Activated CD8-positive, alpha-beta memory T cell treated with anti-CD3 and anti-CD28 coated beads for 4 hours (primary cell): ENCODE measurements at places on chromosomes 1 and 21.

GRCh38 chr1:65319141-65319540, 9.8 kb downstream of the DNAJC6 start:
- no peak for DNase-seq

GRCh38 chr1:11873395-11874257, 14.9 kb upstream of the NPPB start:
- DNase-seq, result no peak

DNA sequence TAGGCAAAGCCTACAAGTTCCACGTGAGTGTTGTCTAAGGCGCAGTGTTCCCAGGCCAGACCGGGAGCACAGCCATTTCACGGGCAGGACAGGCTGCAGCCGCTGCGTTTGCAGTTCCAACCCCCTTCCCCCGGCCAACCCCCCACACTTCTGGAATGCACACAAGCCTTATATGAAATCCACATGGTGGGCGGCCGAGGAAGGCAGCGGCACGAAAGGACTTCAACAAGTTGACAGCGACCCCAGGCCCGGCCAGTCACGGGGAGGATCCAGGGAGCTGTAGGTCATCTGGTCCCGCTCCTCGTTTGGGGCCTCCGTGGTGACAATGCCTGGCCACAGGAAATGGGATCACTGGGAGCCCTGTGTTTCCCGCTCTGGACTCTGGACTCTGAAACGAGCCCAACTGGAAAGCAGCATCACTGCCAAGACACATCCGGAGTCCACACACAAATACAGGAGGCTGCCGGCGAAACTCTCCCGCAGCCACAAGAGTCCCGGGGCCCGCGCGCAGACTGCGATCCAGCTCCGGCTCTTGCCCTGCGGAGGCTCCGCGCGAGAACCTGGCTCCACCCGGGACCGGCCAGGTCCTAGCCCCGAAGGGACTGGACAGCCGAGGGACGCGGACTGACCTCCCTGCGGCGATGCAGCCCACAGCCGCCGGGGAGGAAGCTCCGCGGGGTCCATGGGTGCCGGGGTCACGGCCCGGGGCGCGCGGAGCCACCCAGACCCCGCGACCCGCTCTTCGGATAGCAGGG, 794 bp downstream of the NID1 start:
- DNase-seq, result no peak

- DNase-seq, result no peak
Observed at GRCh38 chr1:42962641-42963377, 4.1 kb upstream of the SLC2A1 start.

DNA sequence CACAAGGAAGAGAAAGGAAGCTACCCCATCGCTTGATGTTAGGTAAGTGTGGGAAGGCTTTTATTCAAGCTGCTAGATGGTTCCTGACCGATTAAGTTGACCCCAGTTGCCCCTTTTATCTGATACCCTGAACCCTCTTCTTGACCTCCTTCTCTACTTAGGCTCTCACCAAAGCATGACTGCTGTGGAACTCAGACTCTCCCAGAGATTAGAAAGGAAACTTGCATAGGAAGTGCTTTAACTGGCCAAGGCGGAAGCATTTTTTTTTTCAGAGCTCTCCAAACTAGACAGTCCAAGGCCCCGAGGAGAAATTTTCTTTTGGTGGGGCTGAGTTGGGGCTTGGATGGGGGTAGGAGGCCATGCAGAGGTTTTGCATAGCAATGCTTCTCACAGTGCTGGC, 101.3 kb upstream of the USP24 start:
- no peak for DNase-seq

- no peak for DNase-seq
Observed at GRCh38 chr1:50836117-50836516, 124.0 kb downstream of the FAF1 start.

DNA sequence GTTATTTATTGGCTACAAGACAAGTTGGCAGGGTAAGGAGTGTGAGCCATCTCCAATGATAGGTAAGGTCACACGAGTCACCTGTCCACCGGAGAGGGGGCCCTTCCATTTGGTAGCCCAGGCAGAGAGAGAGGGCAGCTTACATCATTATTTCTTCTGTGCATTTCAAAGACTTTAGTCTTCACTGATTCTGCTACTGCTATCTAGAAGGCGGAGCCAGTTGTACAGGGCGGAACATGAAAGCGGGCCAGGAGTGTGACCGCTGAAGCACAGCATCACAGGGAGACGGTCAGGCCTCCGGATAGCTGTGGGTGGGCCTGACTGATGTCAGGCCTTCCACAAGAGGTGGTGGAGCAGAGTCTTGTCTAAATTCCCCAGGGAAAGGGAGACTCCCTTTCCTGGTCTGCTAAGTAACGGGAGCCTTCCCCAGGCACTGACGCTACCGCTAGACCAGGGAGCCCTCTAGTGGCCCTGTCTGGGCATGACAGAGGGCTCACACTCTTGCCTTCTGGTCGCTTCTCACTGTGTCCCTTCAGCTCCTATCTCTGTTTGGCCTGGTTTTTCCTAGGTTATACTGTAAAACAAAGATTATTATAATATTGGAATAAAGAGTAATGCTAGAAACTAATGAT, 36.7 kb downstream of the ZNF695 start:
- no peak for DNase-seq

GRCh38 chr1:219460896-219461815, 151.7 kb downstream of the ZC3H11B start:
- DNase-seq, result no peak

DNA sequence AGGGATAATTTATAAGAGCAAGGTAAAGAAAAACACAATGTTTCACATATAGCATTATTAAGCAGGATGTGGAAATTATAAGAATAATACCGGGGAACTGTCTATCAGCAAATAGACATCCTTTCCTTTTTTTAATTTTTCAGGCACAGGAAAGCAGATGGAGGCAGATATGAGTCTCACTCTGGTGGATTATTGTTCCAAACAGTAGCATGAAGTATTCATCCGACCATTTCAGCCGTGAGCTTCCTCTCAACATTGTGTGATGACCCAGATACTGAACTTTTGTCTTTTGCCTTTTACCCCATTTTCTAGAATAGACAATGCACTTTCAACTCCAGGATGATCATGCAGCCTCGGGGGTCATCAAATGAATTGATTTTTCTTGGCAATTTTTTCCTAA, 599.8 kb downstream of the ADGRL2 start:
- DNase-seq, result no peak

- DNase-seq, result no peak
Observed at GRCh38 chr1:173954179-173954578, 37.1 kb upstream of the SERPINC1 start.

- no peak for DNase-seq
Observed at GRCh38 chr21:17554679-17555465, 42.0 kb downstream of the CXADR start.

- no peak for DNase-seq
Observed at GRCh38 chr21:36926989-36927718, 39.3 kb downstream of the HLCS start.

DNA sequence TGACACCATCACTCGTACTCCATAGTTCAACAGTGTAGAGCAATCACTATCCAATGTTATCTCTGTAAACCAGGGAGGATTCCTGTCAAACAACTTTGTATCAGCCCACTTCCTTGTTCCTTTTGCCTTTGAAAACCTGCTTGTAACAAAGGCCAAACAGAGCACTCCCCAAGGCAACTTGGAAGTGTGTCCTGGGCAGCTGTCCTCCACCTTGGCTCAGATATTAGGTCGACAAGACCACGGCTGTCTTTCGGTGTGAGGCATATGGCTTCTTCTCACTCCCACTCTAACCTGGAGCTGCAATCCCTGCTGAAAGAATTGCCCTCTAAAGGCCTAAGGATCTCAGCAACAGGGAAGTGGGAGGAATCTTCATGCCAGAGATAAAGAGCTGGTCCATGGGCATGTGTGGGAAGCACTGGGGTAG, 66.7 kb downstream of the ITPKB start:
- no peak for DNase-seq

DNA sequence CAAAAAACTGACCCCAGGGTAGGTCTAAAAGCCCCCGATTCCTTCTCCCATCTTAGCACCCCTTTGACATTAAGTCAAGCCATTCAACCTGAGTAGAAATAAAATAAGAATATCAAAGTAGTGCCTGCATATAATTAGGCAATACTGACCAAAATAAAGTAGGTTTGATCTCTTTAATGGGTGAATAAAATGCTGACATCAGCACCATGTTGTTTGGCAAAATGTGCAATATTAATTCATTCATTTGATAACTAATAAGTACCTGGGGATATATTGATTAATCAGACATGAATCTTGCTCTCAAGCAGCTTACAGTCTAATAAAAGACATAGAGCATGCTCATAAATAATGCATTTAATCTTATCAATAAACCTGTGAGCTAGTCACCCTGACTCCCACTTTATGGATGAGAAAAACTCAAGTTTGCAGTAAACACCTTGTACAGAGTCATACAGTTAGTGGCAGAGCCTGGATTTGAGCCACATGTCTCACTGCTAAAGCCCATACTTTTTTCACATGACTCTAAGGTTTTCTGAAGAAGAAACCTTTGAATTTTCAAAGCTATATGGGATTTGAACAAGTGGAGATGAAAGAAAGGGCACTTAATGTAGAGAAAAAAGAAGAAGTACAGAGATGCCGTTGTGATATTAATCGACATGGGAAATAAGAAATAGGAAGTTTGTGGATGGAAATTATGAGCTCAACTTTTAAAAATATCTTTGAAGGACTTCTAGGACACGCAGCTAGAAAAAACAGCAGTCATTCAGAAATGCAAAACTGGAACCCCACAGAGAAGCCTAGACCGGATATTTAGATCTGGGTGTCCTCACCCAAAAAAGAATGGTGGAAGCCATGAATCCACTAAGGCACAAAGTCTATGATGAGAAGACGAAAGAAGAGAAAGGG, 183.9 kb downstream of the TOMM20 start:
- no peak for DNase-seq
